Stimulated activated CD4-positive, alpha-beta T cell treated with anti-CD3 and anti-CD28 coated beads, Interleukin-12 subunit alpha, Interleukin-12 subunit beta, amount 100 ng/mL, for 4 hours (primary cell): ENCODE measurements at places on chromosomes 7 and 10.

- no peak for DNase-seq
These were observed 81.7 kb downstream of the STK31 start for GRCh38 chr7:23791721-23792120.

DNA sequence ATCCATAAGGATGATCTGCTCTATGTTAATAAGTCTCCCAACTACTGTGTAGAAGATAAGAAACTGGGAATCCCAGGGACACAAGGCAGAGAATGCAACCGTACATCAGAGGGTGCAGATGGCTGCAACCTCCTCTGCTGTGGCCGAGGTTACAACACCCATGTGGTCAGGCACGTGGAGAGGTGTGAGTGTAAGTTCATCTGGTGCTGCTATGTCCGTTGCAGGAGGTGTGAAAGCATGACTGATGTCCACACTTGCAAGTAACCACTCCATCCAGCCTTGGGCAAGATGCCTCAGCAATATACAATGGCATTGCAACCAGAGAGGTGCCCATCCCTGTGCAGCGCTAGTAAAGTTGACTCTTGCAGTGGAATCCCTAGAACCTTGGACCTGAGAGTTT, 10.3 kb downstream of the WNT16 start:
- DNase-seq, result no peak

- DNase-seq, result no peak
These were observed 178.0 kb downstream of the JAZF1 start for GRCh38 chr7:28002638-28003037.

DNA sequence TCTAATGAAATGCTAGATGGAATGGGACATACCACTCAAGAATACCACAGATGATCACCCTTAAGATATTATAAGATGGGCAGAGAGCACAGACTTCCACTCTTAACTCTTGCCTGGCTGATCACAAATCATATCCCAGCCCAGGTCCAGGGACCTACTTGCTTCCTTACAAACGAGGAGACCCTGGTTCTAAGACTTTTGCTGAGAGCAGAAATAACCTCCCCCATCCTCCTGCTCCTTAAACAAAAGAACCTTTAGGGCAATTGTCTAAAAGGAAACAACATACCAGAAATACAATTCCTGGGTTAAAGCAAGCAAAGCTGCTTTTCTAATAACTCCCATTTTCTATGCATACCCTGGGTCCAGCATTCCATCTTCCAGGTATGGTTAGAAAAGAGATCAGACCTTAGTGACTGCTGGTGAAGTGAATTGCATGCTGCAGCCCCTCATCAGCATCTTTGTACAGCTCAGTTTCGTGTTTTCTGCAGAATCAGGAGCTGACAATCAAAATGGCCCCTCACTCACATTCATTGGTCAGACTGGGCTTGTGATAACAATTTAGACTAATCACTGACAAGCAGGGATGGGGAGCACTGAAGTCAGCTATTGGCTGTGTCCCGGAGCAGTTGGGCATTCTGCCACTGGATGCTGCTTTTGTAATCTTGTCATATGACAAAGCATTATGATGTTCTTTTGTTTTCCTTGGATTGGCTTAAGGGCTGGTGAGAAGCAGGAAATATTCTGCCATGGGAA, 14.6 kb downstream of the IFIT3 start:
- DNase-seq, result no peak

DNA sequence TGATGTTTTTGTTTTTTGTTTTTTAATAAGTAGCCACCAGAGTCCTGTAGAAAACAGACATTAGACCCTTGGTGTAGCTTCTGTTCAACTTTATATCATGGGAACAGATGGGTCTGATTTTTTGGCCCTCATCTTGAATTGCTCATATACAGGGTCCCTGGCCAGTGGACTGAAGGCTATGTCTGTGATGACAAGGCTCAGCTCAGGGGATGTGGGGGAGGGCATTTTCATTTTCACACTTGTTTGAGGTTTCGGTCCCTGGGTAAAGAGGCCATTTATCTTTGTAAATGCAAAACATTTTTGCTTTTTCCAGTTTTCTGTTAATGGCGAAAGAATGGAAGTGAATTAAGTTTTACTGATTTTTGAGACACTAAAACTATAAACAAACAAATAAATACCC, 257.6 kb upstream of the PHYHIPL start:
- no peak for DNase-seq

- no peak for DNase-seq
These were observed 238.9 kb downstream of the TNS3 start for GRCh38 chr7:47343061-47343455.

DNA sequence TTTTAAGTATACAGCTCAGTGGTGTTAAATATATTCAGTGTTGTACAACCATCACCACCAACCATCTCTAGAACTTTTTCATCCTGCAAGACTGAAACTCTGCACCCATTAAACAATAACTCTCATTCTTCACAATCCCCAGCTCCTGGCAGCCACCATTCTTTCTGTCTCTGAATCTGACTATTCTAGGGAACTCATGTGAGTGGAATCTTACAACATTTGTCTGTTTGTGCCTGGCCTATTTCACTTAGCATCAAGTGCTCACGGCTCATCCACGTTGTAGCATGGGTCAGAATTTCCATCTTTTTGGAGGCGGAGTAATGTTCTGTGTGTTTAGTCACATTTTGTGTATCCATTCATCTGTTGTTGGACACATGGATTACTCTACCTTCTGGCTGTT, 40.8 kb upstream of the PFKFB3 start:
- no peak for DNase-seq

DNA sequence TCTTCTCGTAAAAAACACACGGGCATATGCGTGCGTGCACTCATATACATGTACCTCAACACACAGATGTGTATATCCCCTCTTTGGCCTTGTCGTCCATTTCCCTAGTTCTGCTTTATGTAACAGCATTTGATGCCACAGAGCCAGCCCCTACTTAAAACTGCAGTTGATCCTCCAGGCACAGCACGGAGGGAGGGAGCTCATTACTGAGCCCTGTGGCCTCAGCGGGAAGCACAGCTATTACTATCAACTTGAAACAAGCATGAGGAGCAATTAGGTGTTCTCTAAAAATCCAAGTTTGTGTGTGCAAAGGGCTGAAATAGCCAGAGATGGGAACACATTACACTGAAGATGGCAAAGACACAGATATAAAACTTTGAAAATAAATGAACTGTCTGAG, 580.9 kb downstream of the GLRX3 start:
- DNase-seq, result no peak
